ENCODE measurements at places on chromosomes 6 and 20.

DNA sequence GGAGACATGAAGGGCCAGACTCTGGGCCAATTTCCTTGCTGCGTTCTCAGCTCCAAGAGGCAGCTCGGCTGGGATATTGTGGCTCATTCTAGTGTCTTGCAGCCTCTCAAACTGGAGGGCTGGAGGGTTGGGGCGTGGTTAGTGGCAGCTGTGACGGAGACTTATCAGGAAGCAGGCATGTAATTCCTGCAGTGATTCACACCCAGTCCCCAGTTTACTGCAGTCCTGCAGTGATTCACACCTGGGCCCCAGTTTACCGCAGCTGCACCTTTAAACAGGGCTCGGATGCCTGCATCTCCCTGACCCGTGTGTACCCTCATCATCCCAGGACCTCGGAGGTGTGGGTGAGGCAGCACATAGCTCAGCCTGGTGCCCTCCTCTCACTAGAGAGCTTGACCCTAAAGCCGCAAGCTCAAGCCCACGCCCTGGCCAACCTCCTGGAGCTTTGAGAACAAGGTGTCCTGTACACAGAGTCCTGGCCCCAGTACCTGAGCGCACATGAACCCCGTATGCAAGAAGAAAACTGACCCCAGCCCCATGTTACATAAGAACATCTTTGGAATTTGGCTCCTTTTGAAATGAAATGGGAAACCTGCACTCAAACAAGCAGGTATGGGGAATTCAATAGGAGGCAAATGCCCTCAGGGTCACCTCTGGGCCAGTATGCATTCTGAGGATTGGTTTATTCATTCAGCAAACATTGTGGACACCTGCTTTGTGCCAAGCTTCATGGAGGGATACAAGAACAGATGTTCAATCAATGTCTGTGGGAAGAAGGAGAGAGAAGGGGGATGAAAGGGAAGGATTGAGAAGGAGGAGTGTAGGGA, 55.3 kb upstream of the FAM83D start:
- DNase-seq = no peak

- DNase-seq = no peak
Measured at GRCh38 chr6:80605165-80605989, 498.9 kb downstream of the BCKDHB start.

GRCh38 chr6:12709556-12710232, 6.9 kb upstream of the PHACTR1 start:
- no peak for DNase-seq

DNA sequence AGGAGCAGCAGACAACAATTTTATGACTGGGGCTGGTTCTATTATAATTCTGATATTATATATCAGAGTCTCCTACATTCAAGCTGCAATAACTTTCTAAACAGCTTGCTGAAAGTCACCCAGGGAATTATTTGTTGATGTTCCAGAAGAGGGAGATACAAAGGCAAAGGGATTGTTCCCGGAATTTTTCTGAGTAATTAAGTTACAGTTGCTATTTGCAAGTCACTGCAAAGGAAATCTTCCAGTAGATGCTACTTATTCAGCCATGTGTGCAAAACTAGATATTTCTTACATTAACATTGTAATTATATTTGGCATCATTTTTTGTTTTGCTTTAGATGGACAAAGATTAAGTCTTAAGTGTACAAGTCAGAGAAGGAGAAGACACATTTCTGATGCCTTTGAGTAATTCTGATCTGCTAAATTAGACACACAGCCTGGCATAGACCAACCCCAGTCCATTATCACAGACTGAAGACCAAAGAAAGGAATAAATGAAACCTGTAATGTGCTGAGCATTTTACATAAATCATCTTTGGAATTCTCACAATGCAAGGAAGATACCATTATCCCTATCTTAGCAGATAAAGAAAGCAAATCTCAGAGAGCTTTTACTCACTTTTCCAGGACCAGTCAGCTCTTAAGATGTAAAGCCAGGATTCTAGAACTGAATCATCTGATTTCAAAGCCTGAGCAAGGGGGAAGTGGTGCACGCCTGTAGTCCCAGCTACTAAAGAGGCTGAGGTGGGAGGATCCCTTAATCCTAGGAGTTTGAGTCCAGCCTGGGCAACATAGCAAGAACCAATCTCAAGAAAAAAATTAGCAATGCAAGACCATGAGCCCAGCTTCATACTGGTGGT, 62.6 kb upstream of the AKAP12 start:
- no peak for DNase-seq

GRCh38 chr20:17845701-17846475, 122.7 kb downstream of the SNX5 start:
- DNase-seq = no peak

DNA sequence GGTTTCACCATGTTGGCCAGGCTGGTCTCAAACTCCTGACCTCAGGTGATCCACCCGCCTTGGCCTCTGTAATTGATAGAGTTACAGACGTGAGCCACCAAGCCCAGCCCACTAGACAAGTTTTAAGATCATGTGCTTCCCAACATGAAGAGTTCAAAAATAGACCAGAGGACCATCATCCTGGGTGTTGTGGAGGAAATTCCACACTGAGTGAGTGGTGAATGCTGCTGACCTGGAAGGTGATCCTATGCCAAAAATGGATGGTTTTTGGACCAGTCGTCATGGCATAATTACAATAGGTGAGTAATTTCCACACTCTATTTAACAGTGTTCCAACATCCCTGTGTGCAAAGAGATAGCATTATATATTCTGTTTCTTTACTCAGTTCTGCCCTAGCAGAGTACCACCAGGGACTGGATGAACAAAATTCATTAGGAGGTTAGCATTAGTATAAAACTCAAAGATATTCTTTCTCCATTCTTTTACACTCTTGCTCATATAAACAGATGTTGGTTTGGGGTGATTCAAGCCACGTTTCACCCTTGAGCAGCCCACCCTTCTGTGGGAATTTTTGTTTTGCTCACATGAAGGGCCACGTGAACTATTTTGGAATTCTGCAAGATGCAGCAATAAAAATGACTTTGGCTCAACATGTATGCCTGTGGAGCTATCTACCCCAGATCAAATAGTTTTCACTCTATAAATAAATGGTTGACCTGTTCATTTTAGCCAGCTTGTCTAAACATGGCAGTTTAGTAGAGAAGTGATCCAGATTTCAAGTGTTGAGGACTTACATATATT, 206.2 kb upstream of the TCF21 start:
- DNase-seq = no peak

- DNase-seq = no peak
Measured at GRCh38 chr6:40399888-40400457, 187.2 kb downstream of the LRFN2 start.

- DNase-seq = no peak
Measured at GRCh38 chr20:19291024-19291817, 78.8 kb downstream of the SLC24A3 start.

GRCh38 chr20:63150391-63150898, 65.5 kb downstream of the YTHDF1 start:
- peak; percentile 22 for DNase-seq

GRCh38 chr6:13407709-13408695, 79.4 kb downstream of the GFOD1 start:
- no peak for DNase-seq

DNA sequence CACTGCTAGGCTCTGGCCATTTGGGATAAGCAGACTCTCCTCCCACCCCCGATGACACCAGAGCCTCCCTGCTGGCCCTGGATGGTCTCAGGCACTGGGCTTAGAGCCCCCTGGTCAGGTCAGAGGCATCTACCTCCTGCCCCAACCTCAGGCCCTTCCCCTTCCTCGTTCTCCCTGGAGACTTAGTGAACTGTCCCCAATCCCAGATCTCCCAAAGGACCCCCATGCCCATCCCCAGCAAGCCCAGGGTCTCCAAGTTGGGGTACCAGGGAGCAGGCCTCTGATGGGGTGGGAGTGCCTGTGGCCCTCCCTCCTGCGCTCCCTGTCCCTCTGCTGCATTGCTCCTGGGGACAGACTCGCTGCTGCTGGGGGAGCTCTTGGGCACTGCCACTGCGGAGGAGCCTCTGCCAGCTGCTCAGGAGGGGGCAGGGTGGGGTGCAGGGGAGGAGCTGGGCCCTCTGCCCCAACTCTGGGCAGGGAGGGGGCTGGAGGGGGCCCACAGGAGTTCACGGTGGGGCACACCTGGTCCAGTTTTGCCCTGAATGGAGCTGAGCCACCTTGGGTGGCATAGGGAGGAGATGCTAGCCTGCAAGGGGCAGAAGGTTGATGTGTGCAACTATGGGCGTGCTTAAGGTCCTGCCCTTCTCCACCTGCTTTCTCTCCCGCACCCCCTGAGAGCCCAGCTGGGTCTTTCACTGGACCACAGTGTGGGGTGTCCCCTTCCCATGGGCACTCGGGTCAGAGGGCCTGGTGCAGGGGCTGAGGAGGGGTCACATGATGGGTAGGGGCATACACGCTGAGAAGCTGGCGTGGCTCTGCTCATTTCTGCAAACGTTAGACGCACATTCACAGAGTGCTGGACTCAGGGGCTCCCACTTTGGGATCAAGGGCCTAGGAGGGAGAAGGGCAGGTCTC, 40.4 kb downstream of the SPDEF start:
- DNase-seq = no peak

- DNase-seq = no peak
Measured at GRCh38 chr6:50815436-50816114, 3.1 kb upstream of the TFAP2B start.
